ENCODE measurements at places on chromosomes 16 and 17.

DNA sequence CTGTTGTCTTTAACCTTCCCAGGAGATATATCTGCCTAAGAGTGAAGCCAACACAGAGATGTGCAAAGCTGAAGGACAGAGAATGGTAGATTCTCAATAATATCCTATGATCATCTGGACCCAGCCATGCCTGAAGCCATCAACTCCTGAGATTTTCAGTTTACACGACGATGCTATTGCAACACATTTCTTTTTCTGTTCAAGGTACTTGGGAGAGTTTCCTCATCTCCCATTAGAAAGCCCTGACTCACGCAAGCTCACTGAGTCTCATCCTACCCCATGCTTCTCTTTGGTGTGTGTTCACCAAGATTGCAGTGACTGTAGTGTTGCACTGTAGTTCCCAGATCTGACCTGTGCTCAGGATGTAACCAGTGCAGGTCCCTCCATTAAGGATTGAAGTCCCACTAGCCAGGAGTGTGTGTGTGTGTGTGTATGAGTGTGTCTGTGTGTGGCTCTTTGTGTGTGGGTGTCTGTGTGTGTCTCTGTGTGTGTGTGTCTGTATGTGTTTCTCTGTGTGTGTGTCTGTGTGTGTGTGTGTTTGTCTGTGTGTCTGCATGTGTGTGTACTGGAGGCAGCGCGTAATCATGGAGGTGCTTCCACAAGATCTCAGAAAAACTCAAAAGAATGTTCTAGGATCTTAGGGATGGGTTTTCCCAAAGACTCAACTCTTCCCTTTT, 15.5 kb downstream of the CES1 start:
- DNase-seq: no peak

DNA sequence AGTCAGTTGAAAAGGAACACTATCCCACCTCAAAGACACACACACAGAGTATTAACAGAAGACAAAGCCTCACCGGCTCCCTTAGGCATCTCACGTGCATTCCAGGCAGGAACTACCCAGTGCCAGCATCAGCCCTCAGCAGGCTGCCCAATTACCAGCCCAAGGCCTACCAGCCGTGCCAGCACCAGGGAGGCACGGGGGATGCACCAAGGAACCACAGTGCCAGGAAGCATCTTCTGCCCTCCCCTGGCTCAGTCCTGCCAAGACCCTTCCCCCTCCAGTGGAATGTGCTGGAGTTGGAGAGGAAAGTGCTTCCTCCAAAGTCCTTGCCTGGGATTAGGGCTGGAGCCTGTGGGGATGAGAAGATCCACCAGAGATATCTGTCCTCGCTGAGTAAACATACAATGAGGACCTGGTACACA, 11.0 kb upstream of the KRT19 start:
- no peak for DNase-seq

GRCh38 chr17:82938486-82938872, 98.7 kb upstream of the ZNF750 start:
- DNase-seq: no peak

GRCh38 chr17:6506679-6507231, 49.6 kb downstream of the PITPNM3 start:
- DNase-seq: no peak

DNA sequence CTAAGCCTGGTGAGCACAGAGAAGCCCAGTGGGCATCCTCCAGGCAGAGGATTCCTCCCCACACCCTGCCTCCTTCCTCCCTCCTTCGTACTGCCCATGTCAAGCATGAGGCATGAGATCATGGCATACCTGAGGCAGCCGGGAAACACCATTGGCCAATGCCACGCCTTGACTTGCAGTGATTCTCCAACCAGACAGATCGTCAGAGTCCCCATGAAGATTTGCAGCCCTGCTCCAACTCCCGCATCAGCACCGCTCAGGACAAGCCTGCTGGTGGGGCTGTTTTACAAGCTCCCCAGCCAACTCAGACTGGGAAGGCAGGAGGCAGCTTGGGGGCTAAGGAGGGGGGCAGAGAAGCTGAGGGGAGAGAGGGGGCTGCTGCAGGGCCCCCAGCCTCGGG, 2.9 kb upstream of the KRT16 start:
- DNase-seq: no peak

DNA sequence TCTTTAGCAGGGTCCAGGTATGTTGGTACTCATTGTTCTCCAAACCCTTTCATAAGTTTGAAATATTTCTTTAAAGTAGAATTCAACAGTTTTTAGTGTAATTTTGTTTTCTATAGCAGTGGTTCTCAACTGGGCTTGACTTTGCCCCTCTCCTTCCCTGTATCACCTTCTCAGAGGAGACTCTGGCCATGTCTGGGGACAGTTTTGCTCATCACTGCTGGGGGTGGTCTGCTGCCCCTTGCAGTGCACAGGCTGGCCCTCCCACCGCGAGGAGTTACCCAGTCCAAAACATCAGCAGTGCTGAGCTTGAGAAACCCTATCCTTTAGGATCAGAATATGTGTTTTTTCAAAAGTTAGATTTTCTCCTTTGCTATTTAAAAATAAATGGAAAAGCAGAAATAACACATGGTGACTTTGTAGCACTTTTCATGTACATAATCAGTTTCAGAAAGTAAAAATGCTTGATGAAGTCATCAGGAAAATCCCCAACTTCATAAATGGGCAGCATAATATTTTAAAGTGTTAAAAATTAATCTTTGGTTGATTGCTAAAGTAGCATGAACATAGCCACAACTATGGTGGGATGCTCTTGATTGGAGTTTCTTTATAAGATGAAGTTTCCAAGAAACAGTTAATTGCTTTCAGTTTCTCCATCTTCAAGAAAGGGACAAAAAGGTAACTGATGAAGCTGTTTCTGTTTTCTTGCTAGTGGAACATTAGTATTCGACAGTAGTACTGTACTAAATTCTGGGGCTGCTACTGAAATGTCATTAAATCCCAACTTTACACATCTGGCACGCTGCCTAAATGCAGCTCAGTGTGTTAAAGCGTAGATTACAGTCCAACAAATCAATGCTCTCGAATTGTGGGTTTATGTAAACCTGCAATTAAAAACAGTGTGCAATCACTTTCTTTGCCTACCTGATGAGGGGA, 70.3 kb downstream of the NETO2 start:
- DNase-seq: no peak

DNA sequence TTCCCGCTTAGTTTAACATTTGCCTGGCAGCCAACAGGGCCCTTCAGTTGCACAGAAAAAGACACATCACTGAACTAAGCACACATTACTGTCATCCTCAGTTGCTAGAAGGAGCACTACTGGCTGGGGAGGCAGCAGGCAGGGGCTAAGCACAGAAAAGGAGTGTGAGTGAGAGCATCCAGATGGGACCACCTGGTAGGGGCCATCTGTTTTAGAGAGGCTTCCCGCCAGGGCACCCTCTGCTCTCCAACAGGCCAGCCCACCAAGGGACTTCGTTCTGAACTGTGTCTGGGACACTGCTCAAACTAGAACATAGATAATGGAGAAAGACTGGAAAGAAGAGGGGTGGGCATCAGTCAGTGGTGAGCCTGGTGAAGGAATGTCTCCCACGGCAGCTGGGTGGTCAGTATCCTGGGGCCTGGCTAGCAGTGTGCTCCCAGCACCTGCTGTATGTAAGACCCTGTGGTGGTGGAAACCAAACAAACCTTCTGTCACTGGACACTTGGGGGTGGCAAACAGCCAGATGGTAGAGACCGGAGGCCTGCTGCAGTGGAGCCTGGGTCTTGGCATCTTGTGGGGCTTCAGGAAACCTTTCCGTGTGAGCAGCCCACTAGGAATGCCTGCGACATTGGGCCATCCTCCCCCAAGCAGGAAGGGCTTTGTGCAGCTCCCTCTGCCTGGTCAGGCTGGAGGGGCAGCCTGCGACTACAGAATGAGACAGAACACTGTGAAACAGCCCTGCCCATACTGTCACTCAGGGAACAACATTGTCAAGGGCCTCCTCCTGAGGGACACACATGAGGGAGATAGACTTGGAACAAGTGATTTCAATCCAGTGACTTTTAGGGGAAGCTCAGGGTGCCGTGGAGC, 12.8 kb upstream of the RANGRF start:
- DNase-seq: no peak

DNA sequence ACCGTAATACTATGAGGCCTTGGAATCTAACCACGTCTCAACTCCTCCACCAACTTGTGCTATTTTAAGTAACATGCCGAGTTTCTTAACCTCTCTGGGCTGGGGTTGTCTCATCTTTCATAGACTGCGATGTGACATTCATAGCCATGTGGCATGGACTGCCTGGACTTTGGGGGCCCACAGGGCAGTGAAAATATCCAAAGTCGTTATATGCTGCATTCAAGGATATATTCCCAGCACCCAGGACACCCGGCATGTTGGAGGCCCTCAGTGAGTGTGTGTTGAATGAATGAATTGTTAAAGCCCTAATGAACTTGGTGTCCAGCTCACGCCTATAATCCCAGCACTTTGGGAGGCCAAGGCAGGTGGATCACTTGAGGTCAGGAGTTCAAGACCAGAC, 203.1 kb downstream of the CBLN1 start:
- DNase-seq: no peak

DNA sequence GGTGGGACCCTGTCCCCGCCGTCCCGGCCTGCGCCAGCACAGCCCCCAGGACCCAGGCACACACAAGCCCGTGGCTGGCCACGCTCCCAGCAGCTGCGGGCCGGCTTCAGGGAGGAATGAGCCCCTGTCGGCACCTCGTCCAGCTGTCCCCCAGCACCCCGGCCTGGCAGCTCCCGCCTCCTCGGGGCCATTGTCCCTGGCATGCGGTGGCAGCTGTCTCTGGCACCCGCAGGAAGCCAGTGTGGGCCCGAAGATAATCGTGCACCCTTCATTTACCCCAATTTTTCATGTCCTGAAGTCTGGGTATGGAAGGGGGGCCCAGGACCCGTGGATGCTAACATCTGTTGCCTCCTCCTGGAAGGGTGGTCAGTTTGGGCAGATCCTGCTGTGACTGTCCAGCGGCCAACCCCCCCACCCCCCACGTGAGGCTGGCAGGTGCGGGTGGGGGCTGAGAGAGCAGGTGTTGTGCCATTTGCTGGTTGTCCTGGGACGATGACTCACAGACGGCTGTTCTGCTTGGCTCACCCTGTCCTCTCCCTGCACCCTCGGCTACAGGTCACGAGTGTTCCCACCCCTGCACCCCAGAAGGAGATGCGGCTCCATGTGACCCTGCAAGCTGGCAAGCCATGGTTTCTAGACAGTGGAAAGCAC, 4.0 kb upstream of the LMF1 start:
- DNase-seq: no peak

GRCh38 chr16:24890746-24891145, 45.0 kb downstream of the SLC5A11 start:
- DNase-seq: no peak

GRCh38 chr16:59356709-59357108, 622.6 kb upstream of the GOT2 start:
- no peak for DNase-seq

DNA sequence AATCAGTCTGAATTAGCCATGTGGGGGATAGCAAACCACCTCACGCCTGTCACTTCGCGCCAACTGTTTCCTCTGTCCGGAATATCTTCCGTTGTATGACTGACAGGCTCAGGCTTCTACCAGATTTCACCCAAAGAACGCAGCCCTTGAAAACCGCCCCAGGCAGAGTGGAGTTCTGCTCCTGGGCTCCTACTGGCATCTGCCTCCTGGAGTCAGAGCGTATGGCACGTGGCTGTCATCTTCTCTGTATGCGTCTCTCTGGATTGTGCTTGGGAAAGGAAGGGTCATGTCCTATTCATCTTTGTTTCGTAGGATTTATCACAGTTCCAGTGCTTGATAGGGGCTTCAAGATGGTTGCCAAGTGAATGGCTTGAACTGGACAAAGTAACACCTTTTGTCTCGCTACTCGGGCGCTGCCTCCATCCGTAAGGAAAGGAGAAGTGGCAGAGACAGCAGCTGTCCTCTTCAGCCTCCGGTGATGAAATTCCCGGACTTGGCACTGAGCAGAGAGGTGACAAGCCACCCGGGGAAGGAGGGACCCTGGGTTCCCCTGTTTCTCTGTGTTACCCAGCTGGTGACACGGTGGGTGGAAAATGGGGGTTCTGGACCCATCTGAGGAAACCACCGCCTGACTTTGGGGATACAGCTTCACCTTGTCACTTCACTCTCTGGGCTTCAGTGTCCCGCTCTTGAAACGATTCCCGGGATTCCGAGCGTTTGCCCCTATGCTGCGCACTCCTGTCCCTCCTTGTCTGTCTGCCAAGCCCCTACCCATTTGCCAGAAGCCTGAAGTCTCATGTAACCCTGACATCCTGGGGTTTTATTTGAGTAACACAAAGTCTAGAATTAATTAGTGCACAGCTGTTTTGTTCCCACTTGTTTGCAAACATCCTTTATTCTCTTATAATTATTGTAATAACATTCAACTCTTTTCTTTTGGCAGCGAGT, 13.9 kb downstream of the KIAA0513 start:
- no peak for DNase-seq

DNA sequence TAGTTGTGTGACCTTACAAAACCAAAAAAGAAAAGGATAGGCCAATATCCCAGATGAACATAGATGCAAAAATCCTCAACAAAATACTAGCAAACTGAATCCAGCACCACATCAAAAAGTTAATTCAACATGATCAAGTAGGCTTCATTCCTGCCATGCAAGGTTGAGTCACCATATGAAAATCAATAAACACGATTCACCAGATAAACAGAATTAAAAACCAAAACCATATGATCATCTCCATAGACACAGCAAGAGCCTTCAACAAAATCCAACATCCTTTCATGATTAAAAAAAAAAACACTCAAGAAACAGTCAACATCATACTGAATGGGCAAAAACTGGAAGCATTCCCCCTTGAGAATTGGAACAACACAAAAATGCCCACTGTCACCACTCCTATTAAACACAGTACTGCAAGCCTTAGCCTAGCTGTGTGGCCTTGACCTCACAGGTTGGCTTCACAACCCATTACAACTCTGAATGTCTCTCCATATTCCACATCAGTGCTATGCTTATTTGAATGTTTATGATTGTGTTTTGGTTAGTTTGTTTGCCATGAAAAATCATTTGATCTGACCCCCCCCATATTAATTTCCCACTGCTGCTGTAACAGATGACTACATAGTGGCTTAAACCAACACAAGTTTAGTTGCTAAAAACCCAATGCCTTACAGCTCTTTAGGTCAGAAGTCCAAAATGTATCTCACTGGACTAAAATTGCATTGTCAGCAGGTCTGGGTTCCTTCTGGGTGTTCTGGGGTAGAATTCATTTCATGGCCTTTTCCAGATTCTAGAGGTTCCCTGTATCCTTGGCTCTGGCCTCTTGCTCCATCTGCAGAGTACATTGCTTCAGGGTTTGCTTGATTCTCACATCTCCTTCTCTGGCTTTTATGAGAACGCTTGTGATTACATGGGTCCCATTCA, 257.1 kb upstream of the DYNLRB2 start:
- DNase-seq: no peak

DNA sequence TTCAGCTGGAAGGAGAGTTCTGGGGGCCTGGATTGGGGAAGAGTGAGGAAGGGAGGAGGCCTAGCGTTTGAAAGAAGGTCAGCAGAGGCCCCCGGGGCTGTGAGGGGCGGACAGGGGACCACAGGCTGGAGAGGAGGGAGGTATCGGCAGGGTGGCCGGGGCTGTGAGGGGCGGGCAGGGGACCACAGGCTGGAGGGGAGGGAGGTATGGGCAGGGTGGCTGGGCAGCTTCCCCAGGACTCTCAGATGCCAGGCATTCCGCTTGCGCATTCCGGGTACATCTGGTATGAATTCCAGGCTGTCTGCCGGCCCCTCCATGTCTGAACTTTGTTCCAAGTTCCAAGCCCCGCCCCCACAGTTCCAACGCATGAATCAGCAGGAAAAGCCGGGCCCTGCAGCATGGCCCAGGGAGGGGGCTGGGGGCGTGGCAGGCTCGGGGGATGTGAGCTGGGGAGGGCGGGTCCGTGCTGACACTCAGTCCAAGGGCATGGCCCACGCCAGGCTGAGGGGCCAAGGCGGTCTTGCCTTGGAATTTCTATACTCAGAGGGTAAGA, 4.3 kb upstream of the TLCD2 start:
- DNase-seq: peak; percentile 95

- DNase-seq: no peak
Observed at GRCh38 chr16:56889206-56889605, 24.2 kb downstream of the SLC12A3 start.

Measured in muscle of arm (tissue), 14 donors.